ENCODE measurements at places on chromosomes 13 and 19.

DNA sequence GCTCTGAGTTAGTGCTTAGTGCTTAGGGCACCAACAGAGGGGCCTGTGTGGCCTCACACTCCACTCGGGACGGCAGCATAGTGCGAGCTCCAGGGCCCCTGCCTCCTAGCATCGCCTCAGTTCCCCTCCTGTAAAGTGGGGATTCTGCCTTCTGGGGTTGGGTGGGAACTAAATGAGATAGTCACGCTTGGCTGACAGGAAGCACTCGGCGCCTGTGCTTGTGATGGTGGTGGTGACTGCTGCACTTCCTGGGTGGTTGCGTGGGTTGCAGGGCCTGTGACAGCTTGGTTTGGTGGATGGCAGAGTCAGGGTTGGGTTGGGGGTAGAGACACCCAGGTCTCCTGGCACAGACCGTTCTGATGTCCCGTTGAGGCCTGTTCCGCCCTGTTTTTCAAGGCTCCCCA is 7.7 kb downstream of the PLEKHF1 start:
- peak; percentile 87 for DNase-seq

- no peak for DNase-seq
Observed at GRCh38 chr13:30892966-30893365, 13.1 kb upstream of the MEDAG start.

DNA sequence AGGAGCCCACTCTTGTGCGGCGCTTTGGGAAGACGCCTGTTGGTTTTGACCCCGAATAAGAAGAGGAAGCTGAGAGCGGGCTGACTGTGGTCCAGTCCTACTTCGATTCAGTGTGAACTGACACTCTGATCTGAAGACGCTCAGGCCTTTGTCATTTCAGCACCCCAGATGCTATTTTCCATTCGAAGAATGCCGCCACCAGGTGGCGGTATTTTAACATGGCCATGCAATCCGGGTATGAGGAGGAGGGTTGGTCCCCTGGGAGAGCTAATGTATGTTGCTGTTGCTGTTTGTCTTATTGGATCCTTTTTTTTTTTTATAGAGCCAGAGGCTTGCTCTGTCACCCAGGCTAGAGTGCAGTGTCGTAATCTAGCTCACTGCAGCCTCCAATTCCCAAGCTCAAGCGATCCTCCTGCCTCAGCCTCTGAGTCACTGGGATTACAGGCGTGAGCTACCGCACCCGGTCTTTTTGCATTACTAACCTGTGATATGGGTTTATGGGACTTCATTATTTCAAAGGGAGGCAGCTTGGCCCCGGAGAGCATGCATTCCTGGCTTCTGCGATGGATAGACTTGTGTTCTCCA is 803 bp upstream of the TIMM44 start:
- DNase-seq: peak; percentile 90

DNA sequence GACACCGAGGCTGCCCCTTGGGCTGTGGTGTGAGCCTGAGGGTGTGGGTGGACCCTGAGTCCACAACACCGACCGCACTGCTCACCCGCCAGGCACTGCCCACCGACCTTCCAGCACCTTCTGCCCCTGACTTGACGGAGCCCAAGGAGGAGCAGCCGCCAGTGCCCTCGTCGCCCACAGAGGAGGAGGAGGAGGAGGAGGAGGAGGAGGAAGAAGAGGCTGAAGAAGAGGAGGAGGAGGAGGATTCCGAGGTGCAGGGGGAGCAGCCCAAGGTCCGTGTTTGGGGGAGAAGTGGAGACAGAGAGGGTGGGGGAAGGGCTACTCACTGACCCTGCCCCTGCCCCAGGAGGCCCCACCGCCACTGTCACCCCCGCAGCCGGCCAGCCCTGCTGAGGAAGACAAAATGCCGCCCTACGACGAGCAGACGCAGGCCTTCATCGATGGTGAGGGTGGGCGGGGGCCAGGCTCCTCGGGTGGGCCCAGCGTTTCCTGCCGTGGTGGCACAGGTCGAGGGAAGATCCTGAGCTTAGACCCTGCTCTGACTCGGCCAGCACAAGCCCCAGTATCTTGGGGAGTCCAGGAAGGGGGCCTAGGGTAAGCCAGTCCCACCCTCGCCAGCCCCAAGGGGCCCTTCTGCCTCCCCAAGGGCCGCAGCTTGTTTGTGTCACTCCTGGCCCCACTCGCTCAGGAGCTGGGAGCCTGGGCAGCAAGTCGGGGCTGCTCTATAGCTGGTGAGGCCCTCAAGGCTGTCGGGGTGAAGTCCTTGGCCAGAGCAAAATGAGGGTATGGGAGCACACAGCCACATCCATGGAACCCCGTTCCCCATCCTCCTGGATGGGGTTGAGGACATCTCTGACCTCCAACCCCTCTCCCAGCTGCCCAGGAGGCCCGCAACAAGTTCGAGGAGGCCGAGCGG is 12.2 kb downstream of the PRKCSH start:
- DNase-seq: no peak

DNA sequence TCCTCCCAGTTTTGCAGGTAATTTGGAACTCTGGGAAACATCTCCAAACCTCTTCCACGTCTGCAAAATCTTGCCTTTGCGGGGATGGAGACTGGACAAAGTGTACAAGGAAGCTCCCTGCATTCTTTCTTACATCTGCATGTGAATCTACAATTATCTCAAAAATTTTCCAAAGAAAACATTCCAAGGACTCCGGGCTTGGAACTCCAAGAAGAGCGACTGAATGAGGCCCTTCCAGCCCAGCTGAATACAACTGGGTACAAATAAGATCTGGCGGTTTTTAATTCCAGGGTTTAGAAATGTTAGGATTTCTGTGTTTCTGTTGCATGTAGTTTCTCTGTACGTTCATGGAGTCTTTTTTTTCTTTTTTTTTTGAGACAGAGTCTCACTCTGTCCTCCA is 28.5 kb downstream of the EXOC3L2 start:
- DNase-seq: no peak

GRCh38 chr13:32609428-32609827 is 23.2 kb downstream of the PDS5B start:
- DNase-seq: no peak

DNA sequence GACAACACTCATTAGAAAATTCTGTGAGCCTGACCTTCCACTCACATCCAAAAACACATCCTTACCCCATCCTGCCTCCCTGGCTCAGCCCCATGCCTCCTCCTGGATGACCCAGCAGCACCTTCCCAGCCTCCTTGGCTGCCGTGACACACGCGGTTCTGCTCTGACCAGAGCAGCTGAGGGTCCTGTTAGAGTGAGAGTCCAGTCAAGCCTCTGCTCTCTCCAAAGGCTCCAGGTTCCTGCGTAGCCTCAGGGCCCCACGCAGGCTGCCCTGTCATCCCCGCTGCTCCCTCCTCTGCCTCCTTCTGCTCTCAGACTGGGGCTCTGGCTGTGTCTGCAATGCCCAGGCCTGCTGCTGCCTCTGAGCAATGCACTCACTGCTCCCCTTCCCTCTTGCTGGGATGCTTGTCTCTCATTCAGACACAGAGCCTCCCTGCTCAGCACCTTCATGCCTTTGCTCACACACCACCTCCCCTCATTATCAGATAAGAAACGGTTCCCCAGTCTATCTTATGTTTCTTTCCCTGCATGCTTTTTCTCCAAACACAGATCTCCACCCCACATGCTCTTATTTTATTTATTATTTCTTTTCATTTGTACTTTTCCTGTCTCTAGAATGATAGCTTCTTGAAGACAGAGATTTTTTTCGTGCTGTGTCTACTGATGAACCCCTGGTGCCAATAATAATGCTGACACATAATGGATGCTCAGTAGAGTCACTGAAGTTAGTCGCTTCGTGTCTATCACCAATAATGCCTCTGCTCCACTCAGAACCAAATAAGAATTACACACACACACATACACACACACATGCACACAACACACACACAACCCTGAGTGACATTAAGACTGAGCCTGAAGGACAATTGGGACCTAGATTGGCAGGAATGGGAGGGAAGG is 10.2 kb upstream of the SIGLEC6 start:
- no peak for DNase-seq
